Omental fat pad (tissue), 4 donors: ENCODE measurements at places on chromosomes 1 and 21.

- no peak for DNase-seq
Observed at GRCh38 chr1:171397851-171398469, 84.0 kb downstream of the FMO4 start.

- no peak for DNase-seq
Observed at GRCh38 chr1:53402891-53403655, 56.1 kb upstream of the DMRTB1 start.

- DNase-seq: no peak
Observed at GRCh38 chr1:118846443-118846842, 141.7 kb downstream of the TBX15 start.

DNA sequence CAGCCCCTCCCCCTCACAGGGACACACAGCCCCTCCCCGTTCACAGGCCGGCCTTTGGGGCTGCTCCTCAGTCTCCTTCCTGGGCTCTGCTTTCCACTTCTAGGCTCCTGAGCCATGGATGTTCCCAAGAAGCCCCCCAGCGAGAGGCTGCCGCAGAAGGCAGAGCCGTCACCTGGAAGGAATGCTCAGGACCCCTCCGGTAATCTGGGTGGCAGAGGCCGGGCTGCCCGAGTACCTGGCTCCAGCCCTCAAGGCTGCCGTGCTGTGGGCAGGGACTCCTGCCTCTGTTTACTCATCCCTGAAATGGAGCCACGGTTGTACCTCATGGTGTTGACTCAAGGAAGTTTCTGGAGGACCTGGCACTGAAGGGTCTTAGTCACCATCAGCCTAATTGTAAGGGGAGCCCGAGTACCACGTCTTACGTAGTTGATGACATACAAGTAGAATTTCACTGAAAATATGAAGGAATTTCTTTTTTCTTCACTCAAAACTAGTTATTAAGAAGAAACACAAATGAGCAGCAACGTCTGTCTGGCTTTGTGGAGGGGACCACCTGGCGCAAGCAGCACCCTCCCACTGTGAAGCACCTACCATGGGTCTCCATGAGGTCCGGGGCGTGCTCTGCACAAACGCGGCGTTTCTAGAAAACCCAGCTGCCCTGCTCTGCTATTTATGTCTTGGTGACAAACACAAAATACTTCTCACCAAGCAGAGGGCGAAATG, 33.7 kb downstream of the PRDM15 start:
- DNase-seq: no peak

- no peak for DNase-seq
Observed at GRCh38 chr1:26210147-26210870, 19.9 kb downstream of the CATSPER4 start.

DNA sequence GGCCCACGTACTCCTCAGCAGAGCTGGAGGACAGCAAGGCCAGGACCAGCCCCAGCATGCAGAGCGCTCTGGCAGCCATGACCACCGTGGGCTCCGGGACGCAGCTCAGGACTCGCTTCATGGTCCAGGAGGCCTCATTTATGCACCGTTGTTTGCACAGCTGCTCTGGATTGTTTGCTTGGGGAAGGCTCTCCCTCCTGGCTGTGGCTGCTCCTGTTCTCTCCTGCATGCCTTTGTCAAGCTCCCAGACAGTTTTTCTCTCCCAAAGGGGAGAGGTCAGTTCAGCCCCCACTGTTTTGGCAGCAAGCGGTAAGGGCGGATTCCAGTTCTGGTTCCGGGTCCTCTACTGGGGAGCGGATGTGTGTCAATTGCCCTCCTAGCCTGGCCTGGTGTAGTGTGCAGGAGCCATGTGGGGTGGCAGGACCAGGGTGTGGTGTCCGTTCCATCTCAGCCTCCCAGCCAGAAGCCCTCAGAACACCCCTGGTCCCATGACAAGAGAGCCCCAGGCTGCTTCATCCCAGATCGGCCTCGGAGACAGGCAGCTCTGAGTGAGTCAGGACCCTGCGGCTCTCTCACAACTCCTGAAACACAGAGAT, at the start of gene TFF3:
Gene TFF3 (minus strand): TSS at position 114 of the 596 bp plus-strand sequence. CDS start 35 bp downstream, at position 79.
- DNase-seq: no peak

DNA sequence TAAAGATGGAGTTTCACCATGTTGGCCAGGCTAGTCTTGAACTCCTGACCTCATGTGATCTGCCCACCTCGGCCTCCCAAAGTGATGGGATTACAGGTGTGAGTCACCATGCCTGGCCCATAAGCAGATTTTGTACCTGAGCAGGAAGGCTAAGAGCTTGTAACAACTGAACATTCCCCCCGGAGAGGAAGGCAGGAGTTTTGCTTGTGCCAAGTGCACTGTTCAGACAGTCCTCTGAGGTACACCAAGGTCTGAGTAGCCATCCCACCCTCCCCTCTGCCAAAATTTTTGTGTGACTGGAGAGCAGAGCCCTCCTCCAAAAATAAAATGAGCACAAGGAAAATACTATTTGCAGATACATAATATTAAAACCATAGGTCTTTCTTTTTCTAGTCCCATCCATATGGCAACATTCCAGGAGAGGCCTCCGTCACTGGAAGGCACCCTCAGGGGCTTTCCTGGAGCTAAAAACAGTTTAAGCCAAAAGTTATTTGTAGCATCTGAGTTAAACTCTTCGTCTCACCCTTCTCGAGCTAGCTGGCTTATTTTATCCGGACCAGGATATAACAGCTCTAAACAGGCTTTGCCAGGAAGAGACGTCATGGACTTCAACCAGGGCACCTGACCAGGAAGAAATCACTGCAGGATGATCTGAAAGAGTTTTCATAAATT, 27.2 kb downstream of the CAPN2 start:
- DNase-seq: no peak

DNA sequence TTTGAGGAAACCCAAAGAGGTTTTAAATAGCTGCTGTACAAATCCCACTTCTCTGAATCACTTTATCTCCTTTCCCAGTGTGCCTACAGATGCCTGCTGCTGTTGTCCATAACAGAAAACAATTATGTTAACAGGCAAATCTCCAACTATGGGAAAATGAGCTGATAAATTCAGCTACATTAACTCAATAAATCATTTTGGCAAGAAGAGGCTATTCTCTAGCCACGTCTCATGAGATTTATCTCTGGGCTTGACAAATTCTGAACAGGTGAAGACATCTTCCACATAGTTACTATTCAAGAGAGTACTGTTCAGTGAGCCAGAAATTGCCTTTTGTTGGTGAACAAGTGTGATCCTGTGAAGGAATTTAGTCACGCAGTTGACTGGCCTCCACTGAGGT, 327.1 kb upstream of the FMN2 start:
- DNase-seq: no peak

DNA sequence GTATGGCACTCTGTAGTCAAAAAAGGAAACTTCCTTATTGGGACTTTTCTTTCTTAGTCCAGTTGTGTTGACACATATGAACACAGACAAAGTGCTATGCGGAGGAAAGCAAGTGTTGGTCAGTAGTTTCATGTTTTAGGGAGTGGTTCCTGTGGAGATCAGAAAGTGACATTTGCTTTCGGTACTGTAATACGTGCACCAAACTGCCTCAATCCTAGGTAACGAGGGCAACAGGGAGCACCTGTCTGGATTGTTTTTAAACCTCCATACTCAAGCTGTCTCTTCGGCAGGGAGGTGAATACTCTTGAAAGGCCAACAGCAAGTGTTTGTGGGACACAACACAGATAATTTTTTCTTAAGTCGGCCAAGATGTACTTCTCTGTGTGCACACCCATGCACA, 9.1 kb downstream of the RHOU start:
- no peak for DNase-seq

GRCh38 chr1:21703318-21703963, 34.3 kb upstream of the RAP1GAP start:
- DNase-seq: no peak

DNA sequence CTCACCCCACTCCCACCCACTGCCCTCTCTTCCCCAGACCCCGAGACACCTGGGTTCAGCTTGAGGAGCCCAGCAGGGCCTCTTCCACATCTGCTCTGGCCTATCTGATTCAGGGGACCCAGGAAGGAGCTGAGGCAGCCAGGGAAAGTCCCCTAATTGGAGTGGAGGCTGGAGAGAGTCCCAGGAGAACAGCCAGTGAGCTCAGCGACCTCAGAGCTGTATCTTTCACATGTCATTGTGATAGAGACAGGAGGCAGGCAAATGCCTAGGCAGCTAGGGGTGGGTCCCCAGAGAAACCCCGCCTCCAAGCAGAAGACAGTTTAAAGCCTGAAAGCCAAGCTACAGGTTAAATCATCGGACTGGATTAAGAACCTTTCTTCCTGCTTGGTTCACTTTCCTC, 122.7 kb downstream of the MATN1 start:
- no peak for DNase-seq

- DNase-seq: no peak
Observed at GRCh38 chr21:41152147-41152546, 15.8 kb upstream of the BACE2 start.

DNA sequence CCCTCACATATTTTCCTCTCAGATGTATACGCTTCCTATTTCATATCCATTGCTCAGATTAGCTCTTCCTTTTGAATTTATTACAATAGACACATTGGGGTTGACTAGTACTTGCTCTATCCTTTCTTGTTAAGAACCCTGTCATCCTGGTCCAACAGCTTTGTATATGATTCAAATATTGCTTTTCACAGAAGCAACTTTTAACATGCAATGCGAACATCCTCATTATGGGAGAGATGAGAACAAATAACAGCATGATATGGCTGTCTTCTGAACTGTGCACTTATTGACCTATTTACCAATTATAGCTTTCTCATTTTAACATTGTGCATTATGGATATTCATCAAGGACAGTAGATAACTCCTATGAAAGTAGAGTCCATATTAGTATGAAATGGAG, 510.8 kb downstream of the PTPRC start:
- no peak for DNase-seq

DNA sequence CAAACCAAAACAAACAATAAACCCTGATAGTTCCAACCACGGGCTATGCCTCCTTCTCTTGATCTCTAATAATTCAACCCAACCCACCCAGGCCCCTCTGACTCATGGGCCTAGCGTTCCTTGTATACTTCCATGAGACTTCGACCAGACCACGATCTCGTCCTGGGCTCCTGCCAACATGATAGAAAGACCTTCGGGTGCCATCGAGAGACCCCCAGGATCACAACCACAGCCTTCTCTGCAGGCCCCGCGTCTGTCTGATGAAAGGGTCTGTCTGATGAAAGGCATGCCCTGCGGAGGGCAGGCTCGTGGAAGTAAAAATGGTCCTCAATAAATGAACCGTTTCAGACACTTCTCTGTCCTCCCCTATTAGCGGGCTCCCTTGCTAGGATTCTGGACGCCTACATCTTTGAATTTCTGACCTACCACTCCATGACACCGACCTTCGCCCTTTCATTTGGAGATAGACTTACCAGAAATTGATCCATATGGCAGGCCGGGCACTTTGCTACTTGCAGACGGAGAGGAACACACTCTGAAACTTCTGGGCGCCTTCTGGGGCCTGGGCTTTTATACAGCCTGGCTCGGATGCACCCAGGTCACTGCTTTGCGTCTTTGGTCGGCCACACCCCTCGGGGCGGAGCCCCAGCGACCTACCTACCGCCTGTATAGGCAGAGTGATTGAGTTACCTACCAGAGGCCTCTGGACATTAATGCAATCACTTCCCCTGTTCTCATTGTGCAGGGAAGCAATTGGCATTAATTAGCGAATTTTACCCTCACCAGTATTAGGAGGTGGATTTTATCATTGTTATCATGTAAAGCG, 5.3 kb upstream of the KLF18 start:
- DNase-seq: no peak

DNA sequence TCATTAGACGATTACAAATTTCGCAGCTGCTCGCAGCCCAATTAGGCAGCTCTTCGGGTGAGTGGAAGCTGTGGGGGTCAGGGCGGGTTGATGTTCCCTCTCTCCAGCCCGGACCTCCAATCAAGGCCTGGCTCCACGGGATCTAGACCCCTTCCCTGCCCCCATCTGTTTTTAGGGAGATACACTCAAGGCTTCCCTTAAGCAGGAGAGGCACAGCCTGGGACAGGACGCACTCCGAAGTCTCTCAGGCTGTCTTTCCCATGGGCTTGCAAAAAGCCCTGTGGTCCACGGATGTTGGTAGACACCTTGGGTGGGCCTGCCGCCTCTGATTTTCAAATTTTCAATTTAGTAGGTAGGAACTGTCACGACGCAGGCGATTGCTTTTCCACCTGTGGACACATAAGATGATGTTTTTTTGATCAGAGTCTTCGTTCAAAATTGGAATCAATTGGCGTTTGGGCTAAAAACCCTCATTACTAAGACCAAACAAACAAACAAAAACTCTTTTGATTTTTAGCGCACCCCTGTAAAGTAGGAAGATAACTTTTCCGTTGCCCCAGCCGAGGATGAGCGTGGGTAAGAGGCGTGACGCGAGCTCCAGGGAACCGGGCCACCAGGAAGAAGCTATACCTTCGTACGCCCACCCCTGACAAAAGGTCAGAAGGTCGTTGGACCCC, 2.5 kb upstream of the LHX8 start:
- no peak for DNase-seq
